ENCODE measurements at places on chromosomes 2 and 18.

- no peak for DNase-seq
Measured at GRCh38 chr2:231111987-231112386, 12.9 kb downstream of the HTR2B start.

DNA sequence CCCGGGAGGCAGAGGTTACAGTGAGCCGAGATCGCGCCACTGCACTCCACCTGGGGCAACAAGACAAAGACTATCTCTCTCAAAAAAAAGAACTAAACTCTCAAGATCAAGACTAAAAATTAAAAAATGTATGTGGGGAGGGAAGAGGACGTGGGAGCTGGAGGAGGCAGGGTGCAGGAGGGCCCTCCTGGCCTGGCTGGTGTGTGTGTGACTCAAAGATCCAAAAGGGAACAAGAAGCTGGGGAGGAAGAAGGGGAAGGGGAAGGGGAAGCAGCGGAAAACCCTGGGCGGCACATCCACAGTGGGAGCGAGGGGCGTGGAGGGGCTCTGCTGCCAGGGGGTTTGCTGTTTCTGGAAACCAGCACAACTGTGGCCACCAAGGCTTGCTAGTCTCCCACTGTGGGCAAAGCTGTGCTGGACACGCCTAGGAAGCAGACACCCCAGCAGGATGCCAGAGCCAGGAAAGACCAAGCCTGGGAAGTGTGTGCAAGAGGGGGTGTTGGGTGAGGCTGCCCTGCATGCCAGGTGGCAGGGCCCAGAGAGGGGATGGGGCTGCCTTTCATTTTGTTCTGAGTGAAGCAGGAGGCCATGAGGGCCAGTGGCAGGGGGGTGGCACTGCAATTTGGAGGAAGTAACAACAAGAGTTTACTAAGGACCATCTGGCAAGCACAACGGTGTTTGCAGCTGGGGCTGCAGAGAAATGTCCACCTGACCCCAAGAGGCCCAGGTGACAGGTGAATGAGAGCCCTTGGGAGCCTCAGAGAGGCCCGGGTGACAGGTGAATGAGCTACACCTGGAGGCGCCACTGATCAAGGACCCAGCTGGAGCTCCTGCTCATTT, 44.5 kb downstream of the ANO7 start:
- DNase-seq = no peak

GRCh38 chr2:181153886-181154285, 173.5 kb downstream of the UBE2E3 start:
- no peak for DNase-seq

DNA sequence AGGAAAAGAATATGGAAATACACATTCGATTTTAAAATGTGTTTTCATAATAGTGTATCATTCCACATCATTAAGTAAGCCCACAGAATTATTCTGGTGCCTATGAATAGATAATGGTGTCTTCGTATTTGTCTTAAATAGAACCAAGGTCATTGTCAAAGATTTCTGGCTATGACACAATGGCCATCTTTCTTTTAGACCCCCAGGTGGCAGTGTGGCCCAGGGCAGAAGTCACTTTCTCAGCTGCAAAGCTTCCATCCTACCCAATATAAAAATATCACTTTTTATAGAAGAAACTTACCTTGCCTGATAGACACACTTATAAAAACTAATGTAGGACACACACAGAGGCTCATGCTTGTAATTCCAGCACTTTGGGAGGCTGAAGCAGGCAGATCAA, 57.5 kb downstream of the ZRANB3 start:
- DNase-seq = peak; percentile 46

GRCh38 chr2:113081488-113082210, 13.9 kb downstream of the IL1F10 start:
- DNase-seq = no peak

DNA sequence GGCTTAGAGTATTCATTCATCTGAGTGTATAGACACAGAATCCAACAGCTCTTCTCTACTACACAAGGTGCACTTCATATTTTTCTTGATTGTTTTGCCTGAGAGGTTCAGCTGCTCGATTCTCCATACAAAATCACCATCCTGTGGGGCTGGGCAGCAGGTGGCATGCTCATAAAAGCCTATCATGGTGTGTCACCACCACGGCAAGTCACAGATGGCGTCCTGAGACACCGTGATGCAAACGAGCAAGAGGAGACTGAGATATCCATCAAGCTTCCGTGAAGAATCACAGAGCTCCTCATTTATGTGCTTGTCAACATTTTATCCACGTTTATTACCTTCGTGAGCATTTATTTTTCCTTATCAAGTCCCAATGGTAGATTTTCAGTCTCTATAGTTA, 22.4 kb upstream of the NRP2 start:
- DNase-seq = no peak

DNA sequence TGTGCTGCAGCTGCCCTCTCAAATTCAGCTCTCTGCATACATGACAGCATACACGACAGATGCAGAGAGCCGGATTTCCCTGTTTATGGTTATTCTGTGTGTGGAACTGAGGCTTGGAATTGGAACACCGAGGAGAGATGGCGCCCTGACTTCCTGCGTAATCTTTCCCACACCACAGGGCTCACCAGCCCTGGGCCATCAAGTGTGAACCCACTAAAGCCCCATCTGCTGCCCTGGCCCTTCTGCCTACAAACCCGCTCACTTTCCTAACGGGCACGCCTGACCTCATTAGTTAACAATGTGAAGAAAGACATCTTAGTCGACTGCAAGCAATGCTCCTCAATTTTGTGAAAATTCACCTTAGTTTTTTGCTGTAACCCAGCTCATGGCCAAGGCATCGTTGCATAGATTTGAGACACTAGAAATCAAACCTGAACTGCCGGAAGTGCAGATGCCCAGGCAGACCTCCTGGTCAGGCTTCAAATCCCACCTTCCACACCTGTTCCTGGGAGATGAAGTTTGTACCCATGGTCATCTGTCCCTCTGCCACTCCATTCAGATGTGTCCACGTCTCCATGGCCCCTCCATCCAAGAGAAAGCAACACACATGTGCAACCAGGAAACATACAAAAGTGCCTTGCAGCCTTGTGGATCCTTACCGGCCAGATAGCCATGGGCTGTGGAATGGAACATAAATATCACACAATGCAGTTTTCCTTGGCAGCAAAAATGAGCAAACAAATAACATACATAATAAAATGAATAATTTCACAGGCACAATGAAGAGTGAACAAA, 5.0 kb upstream of the CIDEA start:
- no peak for DNase-seq

DNA sequence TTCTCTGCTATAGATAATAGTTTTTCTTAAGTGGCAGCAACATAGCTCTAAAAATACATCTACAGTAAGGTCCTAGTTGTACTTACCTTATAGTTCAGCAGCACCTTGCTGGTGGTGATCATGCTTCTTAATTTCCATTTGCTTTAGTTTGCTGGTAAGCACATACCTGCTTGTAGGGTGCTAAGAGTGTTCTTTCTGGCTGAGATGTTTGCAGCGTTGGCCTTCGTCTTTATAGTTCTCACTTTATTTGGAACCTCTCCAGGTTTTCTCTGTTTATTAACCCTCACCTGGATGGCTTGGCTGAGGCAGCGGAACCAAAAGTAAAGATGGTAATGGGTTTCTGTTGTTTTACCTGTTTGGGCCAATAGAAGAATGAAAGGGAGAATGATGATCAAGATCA, 123.6 kb upstream of the EFEMP1 start:
- DNase-seq = no peak

GRCh38 chr2:120111193-120111592, 98.3 kb downstream of the EPB41L5 start:
- no peak for DNase-seq

- no peak for DNase-seq
Measured at GRCh38 chr2:179344970-179345369, 80.3 kb upstream of the SESTD1 start.

DNA sequence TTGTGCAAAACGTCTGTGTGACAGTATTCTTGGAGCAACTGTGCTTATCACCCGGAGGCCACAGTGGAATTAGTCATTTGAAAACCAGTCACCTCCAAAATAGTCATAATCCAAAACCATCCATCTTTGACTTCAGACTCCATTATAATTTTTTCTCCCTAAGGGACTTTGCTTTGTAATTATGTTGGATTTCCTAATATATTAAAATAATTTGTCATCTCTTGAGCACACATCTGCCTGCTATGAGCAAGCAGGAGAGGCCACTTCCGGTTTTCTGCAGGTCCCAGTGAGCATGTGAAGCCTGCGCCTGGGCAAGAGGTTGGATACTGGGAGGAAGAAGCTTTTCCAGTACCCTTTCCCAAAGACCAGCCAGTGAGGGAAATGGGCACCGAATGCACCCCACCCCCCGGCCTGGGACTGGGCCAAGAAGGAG, 57.7 kb downstream of the ODC1 start:
- no peak for DNase-seq

GRCh38 chr18:3405713-3406112, 44.3 kb upstream of the TGIF1 start:
- DNase-seq = peak; percentile 51

GRCh38 chr2:54259413-54260240, 3.6 kb upstream of the TSPYL6 start:
- no peak for DNase-seq

DNA sequence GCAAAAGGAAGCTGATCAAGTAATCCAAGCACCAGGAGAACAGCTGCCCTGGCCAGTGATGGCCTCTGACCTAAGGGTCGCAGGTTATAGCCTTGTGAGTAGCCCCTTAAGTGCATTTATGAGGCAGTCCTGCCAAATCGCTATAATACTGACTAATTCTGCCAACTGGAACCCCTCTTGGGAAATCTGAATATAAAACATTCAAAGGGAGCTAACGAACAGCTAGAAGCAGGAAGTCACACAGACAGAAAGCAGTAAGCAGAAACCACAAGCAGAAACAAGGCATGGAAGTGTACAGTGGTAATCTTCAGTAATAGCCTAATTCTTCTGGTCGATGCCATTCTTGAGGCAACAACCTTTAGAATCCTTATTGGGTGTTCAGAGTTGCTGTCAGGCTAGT, 521.3 kb downstream of the METTL4 start:
- DNase-seq = peak; percentile 64

DNA sequence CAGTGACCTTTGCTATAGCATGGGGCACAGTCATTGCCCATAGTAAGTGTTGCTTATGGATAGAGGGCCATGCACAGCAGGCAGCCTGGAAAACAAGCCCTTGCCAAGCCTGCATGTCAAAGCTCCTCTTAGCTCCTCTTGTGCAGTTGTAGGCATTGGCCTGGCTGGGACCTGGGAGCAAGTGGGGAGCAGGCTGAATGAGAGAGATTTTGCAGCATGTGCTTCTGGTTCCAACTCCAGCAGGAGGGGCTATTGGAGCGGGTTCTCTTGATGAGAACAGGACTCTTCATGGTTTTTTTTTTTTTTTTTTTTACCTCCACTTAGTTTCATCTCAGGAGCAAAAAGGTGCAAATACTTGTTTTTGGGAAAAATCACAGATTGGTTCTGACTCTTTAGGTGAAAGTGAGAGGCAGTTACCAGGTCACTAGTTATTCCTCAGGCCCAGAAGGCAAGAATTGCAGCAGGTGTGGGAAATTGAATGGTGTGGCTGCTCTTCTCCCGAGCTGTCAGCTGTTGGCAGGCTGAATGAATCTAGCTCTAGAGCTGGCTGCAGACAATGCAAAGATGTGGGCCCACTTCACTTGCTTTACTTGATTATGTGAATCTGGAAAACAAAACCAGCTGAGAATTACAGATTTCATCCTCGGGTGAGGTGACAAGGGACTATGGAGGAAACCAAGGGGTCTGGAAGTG, 95.9 kb downstream of the MAP4K4 start:
- DNase-seq = no peak

GRCh38 chr2:161217597-161218185, 57.5 kb downstream of the TANK start:
- no peak for DNase-seq

DNA sequence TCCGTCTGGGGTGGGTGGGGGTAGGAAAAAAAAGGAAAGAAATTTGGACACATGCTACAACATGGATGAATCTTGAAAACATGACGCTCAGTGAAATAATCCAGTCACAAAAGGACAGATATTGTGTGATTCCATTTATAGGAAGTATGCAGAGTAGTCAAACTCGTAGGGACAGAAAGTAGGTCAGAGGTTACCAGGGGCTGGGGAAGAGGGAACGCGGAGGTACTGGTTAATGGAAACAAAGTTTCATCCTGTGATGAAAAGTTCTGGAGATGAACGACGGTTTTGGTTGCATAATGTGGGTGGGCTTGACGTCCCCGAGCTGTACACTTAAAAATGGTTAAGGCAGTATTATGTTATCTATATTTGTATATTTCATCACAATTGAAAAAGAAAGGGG, 4.5 kb upstream of the SFTPB start:
- DNase-seq = no peak

DNA sequence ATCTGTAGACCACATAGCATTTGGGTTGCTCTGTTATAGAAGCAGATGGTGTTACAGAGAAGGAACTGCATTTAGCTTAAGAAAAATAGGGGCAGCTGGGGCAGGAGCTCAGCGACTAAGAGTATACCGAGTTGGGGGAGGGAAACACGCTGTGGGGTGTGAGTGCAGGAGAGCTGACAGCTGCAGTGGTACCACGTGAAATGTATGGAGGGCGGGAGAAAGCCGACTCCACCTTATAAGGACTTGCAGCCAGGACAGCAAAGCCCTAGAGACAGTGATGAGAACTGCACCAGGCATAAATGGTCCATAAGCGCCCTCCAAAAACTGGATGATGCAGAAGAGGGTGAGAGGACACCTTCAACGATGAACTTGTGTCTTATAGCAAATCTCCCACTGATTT, 237.6 kb downstream of the PRKCE start:
- no peak for DNase-seq

DNA sequence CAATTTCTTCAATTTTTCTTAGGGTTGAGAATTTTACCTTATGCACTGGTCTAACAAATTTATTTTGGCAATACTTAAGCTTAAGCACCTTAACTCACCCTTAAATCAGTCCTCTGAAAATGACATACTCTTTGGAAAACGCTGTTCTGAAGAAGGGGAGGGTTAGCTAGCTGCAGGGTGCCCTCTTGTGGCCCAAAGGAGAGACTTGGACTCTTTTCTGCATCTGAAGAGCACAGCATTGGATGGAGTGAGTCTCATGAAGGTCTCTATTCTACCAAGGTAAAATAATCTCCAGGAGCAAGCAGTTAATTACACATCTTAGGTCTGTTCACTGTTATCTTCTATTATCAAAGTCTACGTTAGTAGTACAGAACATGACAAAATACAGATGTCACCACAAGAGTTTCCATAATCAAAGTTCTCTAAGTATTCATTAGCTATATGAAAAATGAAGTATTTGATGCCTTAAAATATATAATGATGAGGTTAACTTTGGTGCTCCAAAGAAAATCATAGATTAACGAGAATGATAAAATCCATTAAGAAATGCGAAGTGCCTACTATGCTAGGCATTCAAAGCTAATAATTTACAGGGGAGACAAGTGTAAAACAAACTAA, 24.4 kb downstream of the PUM2 start:
- DNase-seq = peak; percentile 73

DNA sequence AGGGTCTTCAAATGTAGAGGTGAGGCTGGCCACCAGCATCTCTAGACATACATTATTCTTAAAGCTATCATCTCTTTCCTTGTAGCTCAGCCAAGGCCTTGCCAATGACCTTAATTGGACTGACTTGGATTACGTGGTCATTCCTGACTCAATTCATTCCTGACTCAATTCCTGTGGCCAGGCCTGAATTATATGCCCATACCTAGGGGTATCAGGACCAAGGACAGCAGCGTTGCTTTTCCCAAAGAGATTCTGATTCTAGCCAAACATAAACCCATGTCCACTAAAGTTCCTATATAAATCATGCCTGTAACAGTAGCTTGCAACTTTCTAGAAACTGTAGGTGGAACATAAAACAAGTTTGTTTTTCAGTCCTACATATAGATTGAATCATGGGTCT, 231.7 kb downstream of the ARL6IP6 start:
- peak; percentile 17 for DNase-seq

- DNase-seq = peak; percentile 9
Measured at GRCh38 chr2:233801357-233802131, 23.4 kb downstream of the MROH2A start.

GRCh38 chr2:144132357-144132756, 387.6 kb downstream of the ZEB2 start:
- DNase-seq = no peak

Measured in OCI-M1 (cell line).